ENCODE measurements at places on chromosomes 4 and X. TPM values are rescaled to one million over a fixed set of nuclear protein-coding genes. Genes with fewer than 3 reads are reported as not detected.

The NPY5R gene
- not detected for total RNA-seq

The PWWP3B gene
- not detected for total RNA-seq

The MAGEC2 gene
- not detected for total RNA-seq

The RASL11B gene
- 0.13 TPM for total RNA-seq

The SLITRK4 gene
- not detected for total RNA-seq

The EIF1AX gene
- total RNA-seq, result 103 TPM

The RAB9B gene
- total RNA-seq, result 0.04 TPM

The APLN gene
- total RNA-seq, result 0.72 TPM

The POU3F4 gene
- total RNA-seq, result not detected

The ZNF732 gene
- not detected for total RNA-seq

The SOX3 gene
- total RNA-seq, result not detected

The IGSF1 gene
- 0.37 TPM for total RNA-seq

The ADH7 gene
- not detected for total RNA-seq

The CTAG1B gene
- not detected for total RNA-seq

The BEX4 gene
- 1.7 TPM for total RNA-seq

The CENPI gene
- total RNA-seq, result 15.7 TPM

The HSFX2 gene
- 0.19 TPM for total RNA-seq

The TMEM31 gene
- total RNA-seq, result not detected

The CT47A1 gene
- total RNA-seq, result not detected

The AMMECR1 gene
- total RNA-seq, result 7.5 TPM

The SPANXN4 gene
- total RNA-seq, result not detected

The CYSLTR1 gene
- not detected for total RNA-seq

The DUX4 gene
- not detected for total RNA-seq

The NOX1 gene
- 0.08 TPM for total RNA-seq

The ANKRD17 gene
- 17.2 TPM for total RNA-seq

The FMR1NB gene
- total RNA-seq, result not detected

The TMPRSS11F gene
- not detected for total RNA-seq

The XG gene
- total RNA-seq, result not detected

The CXCR3 gene
- total RNA-seq, result 0.11 TPM

The CITED1 gene
- total RNA-seq, result 2.0 TPM

Data from A549 treated with dexamethasone at 1 μM for 4 hours (cell line).